Activated effector memory CD4-positive, alpha-beta T cell treated with Interleukin-2 at 50 U/mL for 16 hours (primary cell): ENCODE measurements at places on chromosomes 2 and 18.

GRCh38 chr2:221943076-221943810 is 355.6 kb downstream of the PAX3 start:
- DNase-seq, result no peak

GRCh38 chr2:186612555-186613440 is 22.9 kb downstream of the ITGAV start:
- no peak for DNase-seq

DNA sequence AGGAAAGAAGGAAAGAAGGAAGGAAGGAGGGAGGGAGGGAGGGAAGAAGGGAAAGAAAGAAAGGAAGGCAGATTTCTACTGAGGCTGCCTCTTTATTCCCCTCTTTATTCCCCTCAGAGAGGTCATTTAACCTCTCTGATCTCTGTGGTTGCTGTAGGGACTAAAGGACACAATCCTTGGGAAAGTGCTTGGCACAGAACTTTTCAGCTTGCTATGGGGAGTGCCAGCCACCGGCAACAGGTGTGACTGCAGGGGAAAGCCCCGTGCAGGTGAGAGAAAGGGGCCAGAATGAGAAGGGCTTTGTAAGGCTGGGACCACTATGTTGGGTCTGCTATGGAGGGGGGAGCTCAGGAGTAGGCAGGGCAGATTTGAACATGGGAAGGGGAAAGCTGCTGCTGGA is 27.7 kb upstream of the STEAP3 start:
- no peak for DNase-seq

GRCh38 chr2:46748735-46749531 is 166.7 kb downstream of the MCFD2 start:
- no peak for DNase-seq

DNA sequence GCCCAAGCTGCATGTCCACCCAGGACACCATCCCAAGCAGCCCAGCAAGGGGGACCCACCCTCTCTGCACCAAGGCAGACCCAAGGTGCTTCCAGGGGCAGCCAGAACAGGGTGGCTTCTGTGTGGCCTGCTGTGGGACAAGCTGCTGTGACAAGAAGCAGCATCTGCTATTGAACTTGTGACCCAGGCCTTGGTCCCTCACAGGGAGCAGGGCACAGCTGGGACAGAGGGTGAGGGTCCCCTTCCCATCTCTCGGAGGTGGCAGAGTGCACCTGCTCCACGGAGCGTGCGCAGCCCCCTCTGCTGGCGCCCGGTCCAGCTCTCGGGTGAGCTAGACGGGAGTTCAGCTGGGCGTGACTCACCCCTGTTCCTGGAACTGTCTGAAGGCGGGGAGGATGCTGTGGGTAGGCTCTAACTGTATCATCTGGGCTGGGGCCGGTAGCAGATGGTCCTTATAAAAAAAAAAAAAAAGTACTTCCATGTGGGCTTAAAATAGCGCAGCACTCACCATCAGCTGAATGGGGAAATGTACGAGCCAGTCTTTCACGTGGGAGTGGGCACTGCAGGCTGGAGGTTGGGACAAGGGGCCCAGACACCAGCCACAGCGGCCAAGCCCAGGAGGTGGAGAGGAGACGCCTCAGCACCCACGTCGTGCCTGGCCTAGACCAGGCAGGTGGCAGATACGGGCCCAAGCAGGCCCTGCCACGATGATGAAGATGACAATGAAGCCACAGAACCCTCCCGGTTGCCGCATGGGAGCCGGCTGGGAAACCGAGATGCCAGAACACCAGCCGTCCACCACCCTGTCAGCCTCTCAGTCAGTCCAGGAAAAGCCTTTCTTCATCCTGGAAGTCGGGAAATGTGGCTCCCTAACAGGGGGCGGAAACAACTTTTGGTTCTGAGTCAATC is 136.8 kb upstream of the ID2 start:
- DNase-seq, result peak; percentile 82

- no peak for DNase-seq
Measured at GRCh38 chr18:58088691-58089065, 44.7 kb downstream of the NEDD4L start.

GRCh38 chr18:34710934-34711333 is 836 bp downstream of the DTNA start:
- DNase-seq, result no peak

DNA sequence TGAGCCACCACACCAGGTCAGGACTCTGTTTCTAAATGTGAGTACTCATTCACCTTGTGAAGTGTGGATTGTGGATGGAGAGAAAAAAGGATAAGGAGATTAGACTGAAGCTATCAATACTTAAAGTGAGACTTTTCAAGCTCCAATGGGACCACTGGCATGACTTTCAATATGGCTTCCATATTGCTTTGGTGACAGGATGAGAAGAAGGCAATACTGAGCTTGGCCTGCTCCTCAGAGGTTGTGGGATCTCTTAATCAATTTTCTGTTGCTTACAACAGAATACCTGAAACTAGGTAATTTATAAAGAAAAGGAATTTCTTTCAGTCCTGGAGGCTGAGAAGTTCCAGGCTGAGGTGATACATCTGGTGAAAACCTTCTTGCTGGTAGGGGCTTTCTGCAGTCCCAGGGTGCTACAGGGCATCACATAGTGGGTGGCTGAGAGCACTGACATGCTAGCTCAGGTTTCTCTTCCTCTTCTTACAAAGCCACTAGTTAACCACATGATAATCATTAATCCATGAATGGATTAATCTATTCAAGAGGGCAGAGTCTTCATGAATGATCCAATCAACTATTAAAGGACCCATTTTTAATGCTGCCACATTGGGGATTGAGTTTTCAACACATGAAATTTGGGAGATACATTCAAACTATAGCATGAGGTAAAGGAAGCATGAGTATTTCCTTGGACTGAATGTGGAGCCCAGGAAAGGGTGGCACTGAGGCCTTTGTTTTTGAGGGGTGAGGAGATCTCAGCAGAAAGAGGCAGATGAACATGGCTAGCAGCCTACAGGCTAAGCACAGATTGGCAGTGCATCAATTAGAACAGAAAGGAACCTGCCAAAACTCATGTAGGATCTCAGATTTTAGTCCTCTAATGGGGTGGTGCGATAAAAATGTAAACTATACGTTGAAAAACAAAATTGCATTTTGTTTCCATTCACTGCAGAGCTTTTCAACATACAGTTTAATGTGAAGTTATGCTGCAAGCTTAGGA is 274.5 kb downstream of the PIK3C3 start:
- DNase-seq, result no peak

GRCh38 chr2:212618636-212619035 is 80.0 kb upstream of the ERBB4 start:
- no peak for DNase-seq

DNA sequence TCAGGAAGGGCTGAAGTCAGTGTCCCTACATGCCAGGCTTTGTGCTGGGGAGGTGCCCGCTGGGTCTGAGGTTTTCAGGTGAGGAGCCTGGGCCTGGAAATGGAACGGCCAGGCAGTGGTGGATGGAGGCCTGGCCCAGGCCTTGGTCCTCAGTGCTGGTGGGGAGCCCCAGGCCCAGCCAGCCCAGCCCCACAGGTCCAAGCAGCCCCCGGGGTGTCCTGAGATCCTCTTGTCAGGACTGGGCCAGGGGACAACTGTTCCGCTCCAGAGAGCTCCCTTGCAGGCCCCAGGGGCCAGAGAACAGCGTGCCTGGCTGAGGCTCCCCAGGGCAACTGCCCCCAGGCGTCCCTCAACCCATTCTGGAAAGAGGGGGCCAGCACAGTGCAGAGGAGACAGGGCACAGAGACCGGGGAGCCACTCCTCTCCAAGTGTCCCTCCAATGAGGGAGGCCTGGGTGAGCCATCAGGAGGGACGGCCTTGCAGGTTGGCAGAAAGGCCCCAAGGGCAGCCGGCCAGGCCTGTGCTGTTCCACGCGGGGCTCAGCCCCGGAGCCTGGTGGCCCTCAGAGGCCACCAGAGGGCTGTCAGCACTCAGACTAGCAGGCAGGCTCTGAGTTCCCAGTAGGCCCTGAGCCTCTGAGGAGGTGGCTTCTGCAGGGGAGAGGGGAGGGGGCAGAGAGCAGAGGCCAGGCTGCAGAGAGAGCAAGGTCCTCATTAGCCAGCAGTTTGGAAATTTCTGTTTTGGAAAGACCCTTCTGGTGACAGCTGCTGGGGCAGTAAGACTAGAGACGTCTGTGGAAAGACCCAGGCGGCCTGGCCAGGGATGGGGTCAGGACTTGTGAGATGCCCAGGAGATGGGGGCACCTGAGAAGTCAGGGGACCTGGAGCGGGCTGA is 29.4 kb upstream of the SNED1 start:
- DNase-seq, result no peak

DNA sequence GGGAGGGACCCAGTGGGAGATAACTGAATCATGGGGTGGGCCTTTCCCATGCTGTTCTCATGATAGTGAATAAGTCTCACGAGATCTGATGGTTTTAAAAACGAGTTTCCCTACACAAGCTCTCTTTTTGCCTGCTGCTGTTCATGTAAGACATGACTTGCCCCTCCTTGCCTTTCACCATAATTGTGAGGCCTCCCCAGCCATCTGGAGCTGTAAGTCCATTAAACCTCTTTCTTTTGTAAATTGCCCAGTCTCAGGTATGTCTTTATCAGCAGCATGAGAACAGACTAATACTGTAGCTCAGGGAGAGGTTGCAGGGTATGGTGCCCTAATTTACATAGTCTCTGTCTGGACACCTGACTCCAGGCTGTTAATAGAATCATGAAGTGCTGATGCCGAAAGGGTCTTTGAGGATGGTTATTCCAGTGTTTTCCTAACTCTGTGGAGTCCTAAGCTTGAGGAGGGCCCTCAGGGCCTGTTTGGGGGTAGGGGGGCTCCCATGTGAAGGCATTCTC is 343.2 kb downstream of the ALK start:
- DNase-seq, result no peak

DNA sequence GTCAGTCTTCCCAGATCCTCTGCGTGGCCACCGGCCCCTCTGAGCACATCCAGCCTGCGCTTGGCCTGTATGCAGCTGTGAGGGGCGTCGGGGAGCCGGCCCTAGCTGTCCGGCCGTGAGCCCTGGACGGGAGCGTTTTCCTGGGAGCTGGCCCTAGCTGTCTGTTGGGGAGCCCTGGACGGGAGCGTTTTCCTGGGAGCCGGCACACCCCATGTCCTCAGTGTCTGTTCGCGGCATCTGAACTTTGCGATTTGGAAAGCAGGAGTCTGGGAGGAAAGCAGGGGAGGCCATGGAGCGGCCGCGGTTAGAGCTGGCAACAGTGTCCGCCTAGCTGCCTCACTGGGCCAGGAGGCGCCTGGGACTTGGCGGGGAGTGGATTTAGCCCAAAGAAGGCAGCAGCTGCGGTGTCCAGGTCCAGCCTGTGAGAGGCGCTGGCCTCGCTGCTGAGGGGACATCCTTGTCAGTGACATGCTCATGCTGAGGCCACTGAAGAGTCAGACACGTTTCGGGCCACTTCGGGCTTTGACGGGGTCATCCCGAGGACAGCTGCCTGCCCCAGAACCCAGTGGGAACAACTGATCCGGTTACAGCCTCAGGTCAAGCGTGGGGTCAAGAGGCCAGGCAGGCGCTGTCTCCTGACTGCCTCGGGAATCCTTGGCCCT is 75.8 kb downstream of the KCNG2 start:
- DNase-seq, result no peak

DNA sequence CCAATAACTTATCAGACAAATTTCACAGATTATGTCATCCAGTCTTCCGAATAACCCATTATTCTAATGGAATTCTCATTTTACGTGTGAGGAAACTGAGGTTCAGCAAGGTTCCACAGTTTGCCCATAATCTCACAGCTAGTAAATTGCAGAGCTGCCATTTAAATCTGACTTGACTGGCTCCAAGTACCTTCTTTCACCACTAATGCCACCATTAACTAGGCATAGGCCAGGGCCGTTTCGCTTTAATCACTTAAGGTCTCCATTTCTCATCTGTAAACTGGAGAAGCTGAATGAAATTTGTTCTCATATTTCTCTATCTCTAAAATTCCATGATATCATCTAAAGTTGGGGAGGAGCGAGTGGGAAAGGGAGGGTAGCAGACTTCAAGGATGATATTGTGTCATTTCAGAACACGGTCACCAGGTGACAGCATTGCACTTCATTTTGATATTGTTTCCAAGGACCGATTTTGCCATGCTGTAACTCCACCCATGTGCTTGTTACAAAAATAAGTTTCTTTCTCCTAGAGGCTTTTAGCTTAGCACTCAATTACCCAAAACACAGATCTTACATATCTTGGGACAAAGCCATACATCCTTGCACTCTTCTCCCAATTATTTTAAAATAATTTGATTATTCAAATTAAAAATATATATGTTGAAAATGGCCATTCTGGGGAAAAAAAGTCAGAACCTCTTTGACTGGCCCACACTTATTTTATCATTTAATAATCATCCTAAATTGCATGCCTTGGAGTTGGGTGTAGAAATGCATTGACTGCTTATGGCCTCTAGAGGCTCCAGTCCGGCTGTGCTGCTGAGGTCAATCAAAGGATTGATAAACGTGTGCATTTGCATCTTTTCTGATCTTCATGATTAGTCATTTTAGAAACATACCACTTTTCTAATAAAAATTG is 123.8 kb downstream of the AKAIN1 start:
- no peak for DNase-seq

GRCh38 chr2:105611333-105611637 is 133.4 kb upstream of the NCK2 start:
- no peak for DNase-seq

DNA sequence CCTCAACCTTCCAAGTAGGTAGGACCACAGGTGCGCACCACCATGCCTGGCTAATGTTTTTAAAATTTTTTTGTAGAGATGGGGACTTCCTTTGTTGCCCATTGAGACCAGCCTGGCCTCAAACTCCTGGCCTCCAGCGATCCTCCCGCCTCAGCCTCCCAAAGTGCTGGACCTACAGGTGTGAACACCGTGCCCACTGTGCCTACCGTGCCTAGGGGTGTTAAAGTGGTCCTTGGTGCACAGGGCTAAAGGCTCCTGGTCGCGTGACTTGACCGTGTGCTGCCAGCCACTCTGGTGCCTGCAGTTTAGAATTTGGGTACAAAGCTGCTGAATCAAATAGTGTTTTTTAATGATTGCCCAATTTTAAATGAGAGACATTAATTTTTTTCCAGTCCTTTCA is 51.0 kb upstream of the KCNG2 start:
- no peak for DNase-seq

DNA sequence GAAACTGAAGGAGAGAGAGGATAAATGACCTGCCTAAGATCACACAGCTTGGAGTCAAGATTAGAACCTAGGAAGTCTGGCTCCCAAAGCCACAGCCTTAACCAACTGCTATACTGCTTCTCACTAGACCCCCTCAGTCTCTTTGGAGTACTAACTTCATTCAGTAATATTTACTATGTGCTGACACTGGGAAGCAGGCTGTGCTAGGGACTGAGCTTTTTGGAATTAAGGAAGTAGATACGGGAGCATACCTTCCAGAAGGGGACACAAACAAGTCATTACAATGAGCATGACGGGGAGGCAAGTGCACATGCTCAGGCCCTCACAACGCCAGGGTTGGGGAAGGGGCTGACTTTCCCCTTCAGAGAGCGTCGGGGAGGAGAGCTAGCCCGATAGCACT is 97.7 kb downstream of the INO80D start:
- no peak for DNase-seq

GRCh38 chr2:9178110-9178903 is 28.3 kb upstream of the ASAP2 start:
- no peak for DNase-seq
